ENCODE measurements at places on chromosomes 7 and 10.

- no peak for DNase-seq
Observed at GRCh38 chr10:79898597-79899325, 50.1 kb downstream of the SFTPD start.

GRCh38 chr10:9274206-9274755 is 1219.8 kb downstream of the GATA3 start:
- no peak for DNase-seq

DNA sequence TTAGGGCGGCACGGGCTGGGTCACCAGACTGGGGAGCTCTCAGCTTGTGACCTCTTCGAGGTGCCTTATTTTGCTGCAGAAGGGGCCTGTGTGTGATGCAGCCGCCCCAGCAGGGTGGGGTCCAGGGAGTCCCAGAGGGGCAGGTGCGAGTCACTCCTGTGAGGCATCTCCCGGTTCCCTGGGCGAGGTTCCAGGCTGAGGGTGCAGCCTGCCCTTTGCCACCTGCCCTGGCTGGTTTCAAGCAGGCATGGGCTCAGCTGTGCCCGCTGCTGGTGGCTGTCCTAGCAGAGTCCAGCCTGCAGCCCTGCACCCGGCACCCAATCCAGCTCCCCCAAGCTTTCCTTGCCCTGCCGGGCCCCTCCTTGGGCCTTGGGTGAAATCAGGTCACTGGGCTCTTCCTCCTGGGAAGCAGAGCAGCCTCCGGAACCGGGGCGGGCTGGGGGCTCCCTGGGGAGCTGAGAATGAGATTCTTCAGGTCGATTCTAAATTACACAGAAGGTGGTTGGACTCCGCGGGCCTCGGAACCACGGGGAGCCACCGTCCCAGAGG is 64.8 kb downstream of the PWWP2B start:
- no peak for DNase-seq

DNA sequence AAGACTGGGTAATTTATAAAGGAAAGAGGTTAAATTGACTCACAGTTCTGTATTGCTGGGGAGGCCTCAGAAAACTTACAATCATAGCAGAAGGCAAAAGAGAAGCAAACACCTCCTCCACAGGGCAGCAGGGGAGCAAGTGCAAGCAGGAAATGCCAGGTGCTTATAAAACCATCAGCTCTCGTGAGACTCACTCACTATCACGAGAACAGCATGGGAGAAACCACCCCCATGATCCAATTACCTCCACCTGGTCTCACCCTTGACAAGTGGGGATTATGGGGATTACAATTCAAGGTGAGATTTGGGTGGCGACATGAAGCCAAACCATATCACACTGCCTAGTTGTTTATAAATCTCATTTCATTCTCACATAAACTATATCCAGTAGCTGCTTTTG is 28.0 kb upstream of the CPN1 start:
- no peak for DNase-seq

- DNase-seq: no peak
Observed at GRCh38 chr7:1235501-1236131, 2.9 kb downstream of the UNCX start.

- DNase-seq: no peak
Observed at GRCh38 chr10:110209454-110209925, 2.1 kb downstream of the MXI1 start.

- no peak for DNase-seq
Observed at GRCh38 chr7:69395061-69395714, 203.1 kb upstream of the AUTS2 start.
